Stimulated activated CD8-positive, alpha-beta memory T cell treated with anti-CD3 and anti-CD28 coated beads, Interleukin-2, amount 100 ng/mL, for 1 hour (primary cell): ENCODE measurements at places on chromosomes 12 and 14.

GRCh38 chr12:26642361-26642760 is 190.6 kb downstream of the ITPR2 start:
- no peak for DNase-seq

DNA sequence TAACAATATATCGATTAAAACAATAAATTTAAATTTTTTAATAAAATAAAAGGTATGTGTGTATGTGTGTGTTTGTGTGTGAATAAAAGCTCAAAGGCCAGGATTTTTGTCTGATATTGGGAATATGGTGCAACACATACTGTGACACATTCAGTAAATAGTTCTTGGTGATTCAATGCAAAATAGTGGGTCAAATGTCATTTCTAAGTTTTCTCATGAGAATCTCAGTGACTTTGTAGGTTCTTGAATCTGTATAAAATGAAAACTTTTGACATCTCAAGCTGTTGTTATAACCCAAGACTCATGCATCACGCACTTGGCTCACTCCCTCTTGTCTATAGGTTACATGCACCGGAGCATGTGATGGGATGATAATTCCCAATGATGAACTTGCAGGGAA is 16.2 kb upstream of the MED6 start:
- no peak for DNase-seq

DNA sequence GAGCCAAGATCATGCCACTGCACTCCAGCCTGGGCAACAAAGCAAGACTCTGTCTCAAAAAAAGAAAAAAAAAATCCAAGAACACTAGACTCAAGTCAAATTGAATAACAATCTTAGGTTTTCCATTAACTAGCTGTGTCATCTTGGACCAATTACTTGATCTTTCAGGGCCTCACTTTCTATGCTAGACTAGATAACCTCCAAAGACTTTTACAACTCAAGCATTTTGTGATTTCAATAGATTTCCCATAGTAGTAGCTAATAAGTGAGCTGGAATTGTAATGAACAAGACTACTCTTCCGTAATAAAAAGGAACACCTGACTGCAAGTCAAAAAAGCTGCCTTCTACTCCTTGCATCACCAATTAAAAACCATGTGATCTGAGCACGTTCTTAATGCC is 127.0 kb upstream of the SSTR1 start:
- no peak for DNase-seq

GRCh38 chr12:30219047-30219446 is 435.3 kb upstream of the TMTC1 start:
- DNase-seq, result no peak

DNA sequence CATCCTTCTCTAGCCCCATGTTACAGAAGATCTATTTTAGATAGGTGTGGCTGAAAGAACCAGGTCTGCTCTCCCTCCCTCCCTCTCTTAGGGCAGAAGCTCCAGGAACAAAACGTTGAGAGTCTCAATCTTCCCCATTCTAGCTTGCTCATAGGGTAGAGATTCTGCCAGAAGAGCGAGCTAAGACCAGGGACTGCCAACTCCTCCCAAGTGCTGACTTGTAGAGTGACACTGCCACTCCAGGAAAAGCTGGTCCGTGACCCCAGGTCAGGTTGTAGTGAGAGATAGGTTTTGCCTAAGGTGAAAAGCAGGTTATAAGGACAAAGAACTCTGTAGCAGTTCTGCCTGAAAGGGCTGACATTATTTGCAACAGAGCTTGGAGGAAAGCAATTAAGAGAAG is 73.4 kb downstream of the INSM2 start:
- no peak for DNase-seq

DNA sequence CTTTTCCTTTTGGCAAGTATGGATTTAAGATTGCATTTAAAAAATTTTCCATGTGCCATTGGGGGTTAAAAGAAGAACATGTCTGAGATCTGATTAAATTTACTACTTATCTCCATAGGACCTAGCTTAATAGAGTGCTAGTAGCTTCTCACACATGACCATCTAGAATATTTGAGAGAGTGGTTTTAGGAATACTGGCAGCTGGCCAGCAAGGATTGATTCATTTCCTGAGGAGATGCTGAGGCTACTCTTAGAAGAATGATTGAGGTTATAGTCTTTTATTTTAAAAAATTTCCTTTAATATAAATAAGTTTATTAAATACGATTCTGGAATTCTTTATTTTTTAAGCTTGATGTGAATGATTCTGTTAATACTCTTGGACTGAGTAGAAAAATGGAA is 56.2 kb downstream of the MIPOL1 start:
- no peak for DNase-seq

DNA sequence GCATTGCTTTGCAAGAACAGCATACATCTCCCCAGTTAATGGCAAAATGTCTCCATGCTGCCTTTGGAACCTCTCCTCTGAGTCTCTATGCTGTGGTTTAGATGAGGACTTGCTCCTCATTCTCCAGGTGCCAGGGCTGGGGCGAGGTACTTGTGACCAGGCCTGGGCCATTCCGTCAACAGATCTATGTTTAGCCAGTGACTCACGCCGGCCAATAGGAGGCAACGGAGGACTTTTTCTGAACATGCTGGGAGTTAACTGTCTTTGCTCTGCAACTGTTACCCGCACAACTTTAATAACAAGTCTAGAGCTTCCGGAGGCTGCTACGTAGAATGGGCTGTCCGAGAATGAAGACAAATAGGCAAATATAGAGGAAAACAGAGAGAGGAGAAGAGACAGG is 214.2 kb downstream of the GLT1D1 start:
- no peak for DNase-seq

GRCh38 chr12:124403273-124403672 is 108.4 kb downstream of the RFLNA start:
- DNase-seq, result no peak

DNA sequence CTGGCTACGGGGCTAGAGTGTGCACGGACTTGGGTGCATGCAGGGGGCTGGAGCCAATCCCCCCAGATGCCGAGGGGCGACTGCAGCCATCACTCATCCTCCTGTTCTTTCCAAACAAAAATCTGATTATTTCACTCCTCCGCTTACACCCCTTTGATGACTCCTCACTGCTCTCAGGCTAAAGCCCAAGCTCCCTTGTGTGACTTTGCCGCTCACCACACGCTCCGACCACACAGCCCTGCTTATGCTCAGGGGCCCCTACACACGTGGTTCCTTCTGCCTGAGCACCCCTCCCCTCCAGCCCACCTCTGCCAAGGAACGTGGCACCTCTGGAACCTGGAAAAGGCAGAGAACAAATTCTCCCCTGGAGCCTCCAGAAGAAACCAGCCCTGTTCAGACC is 13.7 kb downstream of the CHFR start:
- DNase-seq, result no peak

DNA sequence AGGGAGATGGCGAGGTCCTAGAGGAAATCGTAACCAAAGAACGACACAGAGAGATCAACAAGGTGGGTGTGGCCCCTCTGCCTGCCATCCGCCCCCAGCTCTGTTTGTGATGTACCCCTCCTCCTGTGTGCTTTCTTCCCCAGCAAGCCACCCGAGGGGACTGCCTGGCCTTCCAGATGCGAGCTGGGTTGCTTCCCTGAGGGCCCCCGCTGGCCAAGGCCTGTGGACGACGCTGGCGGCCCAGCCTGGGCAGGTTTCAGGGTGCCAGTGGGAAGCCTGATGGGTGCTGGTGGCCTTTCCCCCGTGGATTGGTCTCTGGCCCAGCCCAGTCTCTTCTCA is 2.0 kb downstream of the ARL6IP4 start:
- DNase-seq, result no peak

DNA sequence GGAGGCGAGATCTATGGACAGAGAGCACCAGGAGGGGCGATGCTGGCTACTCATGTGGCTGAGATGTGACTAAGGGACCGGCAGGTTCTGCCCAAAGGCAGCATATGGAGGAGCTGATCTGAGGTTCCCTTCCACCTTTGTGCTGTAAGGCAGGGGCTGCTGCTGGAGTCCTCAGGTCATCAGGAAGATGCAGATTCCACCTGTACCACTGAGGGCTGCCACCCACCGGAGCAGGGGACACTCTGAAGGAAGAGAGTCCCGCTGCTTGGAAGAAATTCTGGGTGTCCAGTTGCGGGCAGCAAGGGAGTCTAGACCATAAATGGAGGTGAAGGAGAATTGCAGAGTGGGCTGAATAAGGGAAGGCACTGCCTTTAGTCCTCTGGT is 55.3 kb downstream of the PLEKHG3 start:
- DNase-seq, result no peak

DNA sequence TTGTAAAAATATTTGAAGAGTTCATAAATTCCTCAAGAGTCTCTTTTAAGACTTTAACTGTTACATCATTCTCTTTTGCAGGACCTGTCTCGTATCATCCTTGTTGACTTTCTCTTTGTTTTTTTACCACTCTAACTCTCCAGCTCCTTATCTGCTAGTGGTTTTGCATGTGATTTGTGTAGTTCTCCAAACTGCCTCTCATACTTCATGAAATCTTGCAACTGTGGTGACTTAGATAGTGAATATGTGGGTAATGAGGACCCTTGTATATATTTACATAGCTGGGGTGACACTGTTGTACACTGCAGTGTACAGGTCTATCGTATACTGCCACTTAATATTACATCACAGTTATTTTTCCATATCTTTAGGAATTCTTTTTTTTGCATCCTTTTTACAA is 40.2 kb upstream of the EMP1 start:
- no peak for DNase-seq

DNA sequence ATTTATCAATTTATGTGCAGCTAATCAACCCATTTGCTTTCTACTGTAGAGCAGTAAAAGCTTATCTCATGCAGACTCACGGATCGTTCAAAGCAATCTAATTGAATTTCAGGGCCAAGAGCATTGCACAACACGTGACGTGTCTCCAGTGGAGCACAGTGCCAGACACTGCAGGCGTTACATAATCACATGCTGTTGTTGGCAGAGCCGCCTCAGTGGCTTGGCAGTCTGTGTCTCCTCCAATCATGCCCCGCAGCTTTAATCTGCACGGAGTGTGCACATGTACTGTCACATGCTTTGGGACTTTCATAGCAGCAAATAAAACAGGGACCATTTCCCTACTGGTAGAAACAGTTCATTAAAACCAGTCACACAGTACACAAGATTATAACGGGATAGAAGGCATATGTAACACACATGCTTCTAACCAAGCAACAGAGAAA is 309.3 kb downstream of the ITPR2 start:
- DNase-seq, result no peak

DNA sequence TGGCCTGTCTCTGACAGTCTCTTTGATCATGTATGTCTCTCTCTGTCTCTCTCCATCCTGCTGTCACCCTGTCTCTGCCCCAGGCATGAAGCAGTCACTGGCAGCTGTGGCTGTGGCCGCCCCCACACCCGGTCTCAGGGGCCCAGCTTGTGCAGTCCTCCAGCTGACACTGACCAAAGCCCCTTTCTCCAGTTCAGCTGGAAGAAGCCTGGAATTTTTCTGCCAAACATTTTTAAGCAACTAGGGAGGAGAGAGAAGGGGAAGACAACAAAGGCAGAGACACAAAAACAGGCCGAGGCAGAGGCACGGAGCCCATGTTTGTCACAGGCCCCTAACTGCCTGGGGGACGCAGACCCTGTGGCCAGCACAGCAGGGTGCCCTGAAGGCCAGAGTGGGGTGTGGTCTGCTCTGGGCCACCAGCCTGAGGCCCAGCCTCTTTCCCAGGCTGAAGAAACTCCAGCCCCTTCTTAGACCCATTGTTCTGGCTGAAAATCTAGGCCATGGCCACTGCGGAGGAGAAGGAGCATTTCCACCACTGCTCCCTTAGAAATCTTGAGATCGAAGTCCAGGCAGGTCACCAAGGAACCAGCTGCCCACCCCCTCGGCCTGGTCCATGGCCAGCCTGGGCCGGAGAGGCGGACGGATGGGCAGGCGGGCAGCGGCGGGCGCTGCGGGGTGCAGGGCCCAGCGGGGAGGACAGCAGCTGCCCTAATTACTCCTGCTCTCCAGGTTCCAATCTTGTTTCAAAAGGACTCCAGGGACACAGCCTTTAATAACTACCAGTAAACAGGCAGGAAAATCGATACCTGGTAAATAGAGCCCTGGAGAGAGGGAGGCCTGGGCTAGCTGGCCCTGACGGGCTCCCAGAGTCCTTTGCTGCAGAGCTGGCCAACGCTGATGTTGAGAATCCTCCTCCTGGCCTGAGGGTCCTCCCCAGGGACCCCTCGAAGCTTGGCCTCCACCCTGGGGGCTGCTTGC is 14.9 kb downstream of the DTX1 start:
- no peak for DNase-seq

- no peak for DNase-seq
Measured at GRCh38 chr12:116882742-116883141, 1.5 kb upstream of the HRK start.

GRCh38 chr12:13749389-13749788 is 232.0 kb downstream of the GRIN2B start:
- no peak for DNase-seq

DNA sequence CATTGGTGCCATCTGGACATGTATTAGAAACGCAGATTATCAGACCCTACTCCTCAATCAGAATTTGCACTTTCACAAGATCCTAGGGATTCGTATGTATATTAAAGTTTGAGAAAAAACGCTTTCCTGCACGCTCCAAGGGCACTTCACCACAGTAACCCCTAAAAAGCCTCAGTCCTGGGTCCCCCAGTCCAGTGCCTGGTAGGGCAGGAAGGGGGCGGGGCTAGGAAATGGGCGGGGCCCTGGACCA is 369 bp downstream of the DEPDC4 start:
- DNase-seq, result no peak

DNA sequence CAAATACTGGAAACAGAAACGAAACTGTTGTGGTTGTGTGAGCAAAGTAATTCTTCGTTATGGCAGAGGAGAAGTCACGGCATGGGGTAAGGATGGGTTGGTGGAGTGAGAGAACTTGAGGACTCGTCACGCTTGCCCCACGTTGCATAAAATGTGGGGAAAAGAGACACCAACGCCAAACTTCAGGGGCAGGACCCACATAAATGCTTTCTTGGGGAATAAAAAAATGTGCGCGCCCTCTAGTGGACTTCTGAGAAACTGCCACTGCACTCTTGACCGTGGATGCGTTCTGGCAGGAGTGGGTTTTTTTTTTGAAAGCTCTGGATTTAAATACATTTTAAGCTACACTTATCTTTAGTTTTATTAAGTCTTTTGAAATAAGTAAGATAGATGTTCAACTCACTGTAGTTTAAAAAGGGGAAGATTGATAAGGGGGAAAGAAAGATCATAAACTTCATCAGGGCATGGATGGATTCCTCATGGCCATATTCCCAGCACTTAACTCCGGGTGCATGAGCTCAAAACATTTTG is 4.1 kb upstream of the IGF1 start:
- DNase-seq, result peak; percentile 11

- no peak for DNase-seq
Measured at GRCh38 chr12:65754744-65755595, 69.3 kb upstream of the HMGA2 start.

DNA sequence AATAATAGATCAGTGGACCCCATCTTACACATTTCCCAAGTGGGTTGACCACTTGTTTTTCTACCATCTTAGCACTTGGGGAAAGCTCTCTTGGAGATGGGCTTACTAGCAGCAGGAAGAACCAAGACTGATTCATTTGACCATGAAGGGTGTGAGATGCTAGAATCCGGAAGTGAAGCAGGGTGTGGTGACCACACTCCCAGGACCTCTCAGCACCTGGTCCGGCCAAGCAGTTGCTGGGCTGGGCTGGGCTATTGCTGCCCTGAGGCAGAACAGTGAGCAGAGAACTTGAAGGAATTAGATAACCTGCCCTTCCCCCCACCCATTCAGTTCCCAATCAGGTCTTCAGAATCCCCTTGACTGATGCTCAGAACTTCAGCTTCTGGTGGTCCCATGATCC is 24.4 kb downstream of the ADCY6 start:
- DNase-seq, result no peak
